CD8-positive, alpha-beta memory T cell (primary cell): ENCODE measurements at places on chromosomes 3 and 15.

- DNase-seq, result no peak
Measured at GRCh38 chr15:57923306-57923705, 142.2 kb downstream of the ALDH1A2 start.

DNA sequence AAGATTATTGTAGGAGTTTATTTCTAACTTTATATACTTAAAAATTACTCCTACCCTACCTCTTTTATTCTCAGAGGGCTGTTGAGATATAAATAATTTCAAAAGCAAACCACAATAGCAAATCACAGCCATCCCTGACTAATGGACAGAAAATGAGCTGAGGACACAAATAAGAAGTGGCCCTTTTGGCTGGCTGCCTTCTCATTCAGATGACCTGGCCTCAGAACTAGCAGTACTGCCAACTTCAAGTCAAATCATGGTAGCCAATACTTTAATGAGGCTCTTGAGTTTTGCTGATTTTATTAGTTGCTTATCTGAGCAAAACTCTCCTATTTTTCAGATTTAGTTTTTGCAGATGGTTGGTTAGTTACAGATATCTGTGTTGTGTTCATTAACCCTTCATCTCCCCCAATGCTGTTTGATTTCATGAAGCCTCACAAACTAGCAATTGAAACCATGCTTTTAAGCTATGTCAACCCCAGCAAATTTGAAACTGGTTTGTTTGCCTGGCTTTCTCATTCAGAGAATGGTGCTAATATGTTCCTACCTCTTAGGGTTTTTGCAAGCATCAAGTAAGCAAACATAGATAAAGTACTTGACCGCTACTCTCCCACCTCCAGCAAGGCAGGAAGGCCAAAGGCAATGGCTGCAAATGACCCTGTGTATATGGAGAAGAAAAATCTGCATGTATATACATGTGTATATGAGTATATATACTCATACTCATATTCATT is 73.4 kb upstream of the HACD2 start:
- DNase-seq, result no peak

GRCh38 chr15:66986951-66987350 is 78.5 kb upstream of the SMAD3 start:
- DNase-seq, result no peak

GRCh38 chr15:51846463-51847230 is 17.2 kb downstream of the TMOD3 start:
- DNase-seq, result peak; percentile 27

GRCh38 chr15:41416128-41416741 is 660 bp upstream of the RTF1 start:
- no peak for DNase-seq

DNA sequence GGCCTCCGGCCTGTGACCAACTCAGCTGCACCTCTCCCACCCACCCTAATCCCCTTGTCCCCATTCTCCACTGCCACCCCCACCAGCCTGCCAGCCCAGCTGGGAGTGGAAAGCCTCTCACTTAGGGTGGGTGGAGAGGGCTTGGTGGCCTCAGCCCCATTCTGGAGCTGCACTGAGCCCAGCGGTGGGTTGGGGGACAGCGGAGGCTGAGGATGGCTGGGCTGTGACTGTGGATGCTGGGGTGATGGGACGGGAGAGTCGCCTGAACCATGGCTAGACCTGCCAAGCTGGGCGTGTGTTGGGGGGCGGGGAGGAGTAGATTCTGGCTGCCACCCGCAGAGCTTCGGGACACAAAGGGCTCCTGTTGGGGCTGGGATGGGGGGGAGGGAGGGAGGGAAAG is 1.8 kb downstream of the CLCN2 start:
- no peak for DNase-seq

DNA sequence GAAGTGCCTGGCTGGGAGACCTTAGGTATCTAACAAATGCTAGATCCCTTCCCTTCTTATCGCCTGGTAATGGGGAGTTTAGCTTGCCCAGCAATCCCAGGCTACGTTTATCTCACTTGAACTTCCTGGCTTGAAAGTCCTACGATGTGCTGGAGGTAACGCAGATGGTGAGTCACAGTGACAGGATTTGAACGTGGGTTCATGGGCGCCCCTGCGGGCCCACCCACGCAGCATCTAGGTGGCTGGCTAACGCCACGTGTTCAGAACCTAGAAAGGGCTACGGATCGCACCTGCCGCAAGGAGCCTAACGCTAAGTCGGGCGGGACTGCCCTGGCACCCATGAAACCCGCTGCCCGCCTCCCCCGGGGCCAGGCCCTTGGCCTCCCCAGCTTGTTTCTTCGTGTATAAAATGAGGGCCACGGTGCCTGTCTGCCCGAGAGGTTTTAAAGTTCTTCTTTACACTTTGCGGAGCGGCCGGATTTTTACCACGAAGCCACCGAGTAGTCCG is 600 bp upstream of the USP3 start:
- DNase-seq, result peak; percentile 95
